ENCODE measurements at places on chromosomes 5 and 9.
A peak's percentile ranks its signal among the peaks of the same experiment; 100 is the strongest.

DNA sequence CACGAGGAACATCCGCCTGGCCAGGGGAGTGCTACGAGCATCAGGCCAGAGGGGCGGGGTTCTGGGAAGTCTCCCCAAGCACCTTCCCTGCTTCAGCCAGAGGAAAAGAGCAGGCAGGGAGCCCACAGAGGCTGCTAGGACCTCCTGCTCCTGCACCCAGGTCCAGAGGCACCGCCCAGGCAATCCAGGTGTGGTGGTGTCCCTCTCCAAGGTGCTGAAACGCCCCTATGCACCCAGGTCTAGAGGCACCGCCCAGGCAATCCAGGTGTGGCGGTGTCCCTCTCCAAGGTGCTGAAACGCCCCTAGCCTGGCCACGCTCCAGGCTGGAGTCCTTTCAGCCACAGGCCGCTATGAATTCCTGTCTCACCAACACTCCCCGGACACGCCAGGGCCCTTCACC lies 10.7 kb upstream of the UBAC1 start:
- peak; percentile 35 for DNase-seq

DNA sequence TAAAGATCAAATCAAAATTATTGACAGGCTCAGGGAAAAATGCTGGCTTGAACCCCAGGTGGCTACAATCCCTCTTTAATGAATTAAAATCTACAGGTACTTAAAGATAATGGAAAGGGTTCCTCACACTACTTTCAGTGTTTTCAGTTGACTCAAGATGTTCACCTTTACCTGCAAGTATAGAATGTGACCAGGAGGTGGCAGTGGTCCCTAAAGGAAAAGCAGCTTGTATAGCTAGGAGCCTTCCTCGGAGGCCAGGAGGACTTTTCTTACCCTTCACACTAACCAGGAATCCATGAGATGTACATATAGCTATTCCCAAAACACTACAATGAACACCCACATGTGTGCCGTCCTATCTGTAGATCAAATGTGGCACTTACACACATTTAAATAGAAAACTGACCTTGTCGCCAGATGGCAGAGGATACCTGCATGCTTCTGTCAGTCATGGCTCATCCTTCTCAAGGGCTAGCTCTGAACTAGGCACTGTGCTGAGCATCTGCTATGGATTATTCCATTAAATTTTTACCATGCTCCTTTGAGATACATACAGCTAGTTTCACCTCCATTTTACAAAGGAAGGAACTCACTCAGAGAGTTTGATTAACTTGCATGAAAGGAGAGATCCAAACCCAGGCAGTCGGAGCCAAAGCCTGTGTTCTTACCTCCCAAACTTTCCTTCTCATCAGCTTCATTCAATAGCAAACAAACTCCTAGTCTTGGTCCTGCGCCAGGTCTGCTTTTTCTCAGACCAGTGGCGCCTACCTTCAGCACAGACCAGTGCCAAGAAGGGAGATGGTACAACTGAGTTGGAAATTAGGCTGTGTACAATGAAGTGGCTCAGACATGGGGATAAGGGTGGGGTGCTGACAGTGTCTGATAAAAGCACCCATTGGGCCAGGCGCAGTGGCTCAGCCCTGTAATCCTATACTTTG lies 24.5 kb downstream of the C9orf152 start:
- peak; percentile 77 for DNase-seq

DNA sequence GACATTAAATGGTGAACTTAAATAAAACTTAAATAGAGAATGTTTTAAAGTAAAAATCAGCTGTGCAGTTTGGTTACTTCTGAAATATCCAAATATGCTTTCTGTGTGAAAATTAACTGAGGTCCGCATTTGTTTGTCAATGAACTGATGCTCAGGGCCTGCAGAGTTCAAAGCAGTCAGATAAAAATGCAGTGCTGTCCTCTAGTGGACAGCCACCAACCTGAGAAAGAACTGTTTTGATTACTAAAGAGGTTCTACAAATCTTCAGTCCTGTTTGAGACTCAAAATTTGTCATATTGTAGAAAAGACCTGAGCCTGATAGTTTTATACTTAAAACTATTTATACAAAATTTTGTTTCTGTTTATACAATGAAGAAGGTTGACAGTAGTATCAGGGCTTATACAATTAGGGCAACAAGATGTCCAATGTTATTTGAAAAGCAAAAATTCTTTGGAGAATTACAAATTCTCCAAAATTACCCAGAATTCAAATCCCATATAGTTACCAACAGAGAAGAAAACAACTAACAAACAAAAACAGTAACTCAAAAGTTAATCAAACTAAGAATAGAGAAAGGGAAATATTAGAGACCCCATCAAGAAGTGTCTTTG lies 232.3 kb upstream of the TBCA start:
- DNase-seq: peak; percentile 49

DNA sequence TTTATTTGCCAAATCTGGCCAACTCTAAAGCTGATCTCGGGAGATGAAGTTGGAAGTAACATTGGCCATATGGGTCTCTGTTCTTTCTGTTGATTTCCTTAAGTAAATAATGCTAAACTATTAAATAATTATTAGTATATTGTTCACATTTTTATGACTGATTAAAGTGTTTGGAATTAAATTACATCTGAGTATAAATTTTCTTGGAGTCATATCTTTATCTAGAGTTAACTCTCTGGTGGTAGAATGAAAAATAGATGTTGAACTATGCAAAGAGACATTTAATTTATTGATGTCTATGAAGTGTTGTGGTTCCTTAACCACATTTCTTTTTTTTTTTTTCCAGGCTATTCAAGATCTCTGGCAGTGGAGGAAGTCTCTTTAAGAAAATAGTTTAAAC lies 9.3 kb upstream of the FGF18 start:
- DNase-seq: no peak

DNA sequence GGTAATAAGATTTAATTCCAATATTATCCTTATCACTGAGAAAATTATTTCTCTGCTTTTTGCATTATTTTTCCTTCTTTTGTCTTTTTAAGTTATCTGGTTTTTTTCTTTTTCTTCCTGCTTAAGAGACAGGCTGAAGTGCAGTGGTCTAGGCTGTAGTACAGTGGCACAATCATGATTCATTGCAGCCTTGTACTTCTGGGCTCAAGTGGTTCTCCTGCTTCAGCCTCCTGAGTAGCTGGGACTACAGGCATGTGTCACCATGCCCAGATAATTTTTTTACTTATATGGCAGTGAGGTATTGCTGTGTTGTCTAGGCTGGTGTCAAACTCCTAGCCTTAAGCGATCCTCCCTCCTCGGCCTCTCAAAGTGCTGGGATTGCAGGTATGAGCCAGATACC lies 93.9 kb downstream of the SLC44A1 start:
- DNase-seq: no peak

- DNase-seq: no peak
These were observed 509.4 kb upstream of the C9orf72 start for GRCh38 chr9:28082671-28083070.
